ENCODE measurements at places on chromosomes 13 and 19.
A peak's percentile ranks its signal among the peaks of the same experiment; 100 is the strongest.

- no peak for DNase-seq
These were observed 68.2 kb downstream of the RAP2A start for GRCh38 chr13:97502181-97502580.

- peak; percentile 96 for DNase-seq
These were observed 5.5 kb downstream of the EPS8L1 start for GRCh38 chr19:55080968-55081769.

DNA sequence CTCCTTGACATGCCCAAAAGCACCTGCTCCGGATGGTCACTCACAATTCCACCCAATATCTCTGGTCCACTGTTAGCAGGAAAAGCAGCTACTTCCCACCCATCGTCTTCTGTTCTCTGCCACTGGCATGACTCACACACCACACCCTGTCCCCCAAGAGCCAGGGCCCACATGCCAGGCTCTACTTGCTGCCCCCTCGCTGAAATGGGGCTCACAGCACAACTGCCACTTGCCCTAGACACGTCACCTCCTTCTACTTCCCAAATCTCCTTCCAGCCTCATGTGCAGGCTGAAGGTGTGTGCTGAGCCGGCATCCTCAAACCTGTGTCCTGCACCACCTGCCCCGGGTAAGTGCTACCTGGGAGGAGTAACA, 65.0 kb downstream of the TBC1D4 start:
- no peak for DNase-seq

GRCh38 chr13:42445354-42445753, 128.6 kb upstream of the TNFSF11 start:
- no peak for DNase-seq

- DNase-seq = no peak
These were observed 125.7 kb downstream of the MYO16 start for GRCh38 chr13:108755083-108755482.

GRCh38 chr19:11814700-11815035, 595 bp downstream of the ZNF440 start:
- DNase-seq = no peak

All from activated effector memory CD4-positive, alpha-beta T cell treated with anti-CD3 and anti-CD28 coated beads, Interleukin-2, amount 50 U/mL, for 16 hours (primary cell).